ENCODE measurements at places on chromosomes 2 and 18. TPM values are rescaled to one million over a fixed set of nuclear protein-coding genes. Genes with fewer than 3 reads are reported as not detected.
A peak's percentile ranks its signal among the peaks of the same experiment; 100 is the strongest.

DNA sequence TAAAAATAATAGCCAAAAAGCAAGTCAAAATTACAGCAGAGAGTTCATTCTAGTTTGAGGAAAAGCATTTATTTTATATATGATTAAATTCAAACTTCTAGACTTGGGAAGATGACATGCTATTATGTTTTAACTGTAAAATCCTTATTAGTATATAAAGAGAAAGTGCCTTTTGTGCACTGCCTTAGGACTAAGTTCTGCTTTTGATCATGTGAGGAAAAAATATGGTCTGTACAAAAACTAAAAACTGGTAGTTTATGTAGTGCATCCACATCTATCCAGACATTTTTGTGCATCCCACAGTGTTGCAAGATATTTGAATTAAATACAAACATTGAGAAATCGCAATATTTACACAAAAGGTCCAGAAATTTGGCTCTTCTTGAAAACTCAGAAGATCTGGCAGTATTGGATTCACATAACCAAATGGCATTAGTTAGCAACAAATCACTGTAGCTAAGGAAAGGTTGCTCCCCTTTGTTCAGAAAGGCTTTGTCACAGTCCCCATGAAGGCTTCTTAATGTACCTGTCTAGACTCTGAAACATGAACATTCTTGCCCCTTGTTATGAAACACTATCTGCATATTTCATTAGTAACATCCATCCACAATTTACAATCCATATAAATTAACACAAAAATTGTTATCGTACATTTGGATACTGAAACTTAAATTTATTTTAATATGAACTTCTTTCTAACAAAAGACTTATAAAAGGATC, 2.2 kb downstream of the MMADHC start:
- DNase-seq, result no peak
- H3K27me3 ChIP-seq, result no peaks in the 10 kb centered on the region
- no peaks in the 10 kb centered on the region for H3K36me3 ChIP-seq
- H3K4me1 ChIP-seq, result no peaks in the 10 kb centered on the region
- no peak overlapping the region for H3K27ac ChIP-seq
- peak overlapping the region; percentile 87 for H3K4me3 ChIP-seq

GRCh38 chr2:238404406-238405216, 22.1 kb upstream of the ASB1 start:
- H3K4me1 ChIP-seq, result no peaks in the 10 kb centered on the region
- H3K4me3 ChIP-seq, result no peak overlapping the region
- H3K36me3 ChIP-seq, result no peaks in the 10 kb centered on the region
- H3K27ac ChIP-seq, result no peak overlapping the region
- no peak for DNase-seq

GRCh38 chr2:136110526-136110925, 7.4 kb downstream of the CXCR4 start:
- no peak overlapping the region for H3K4me3 ChIP-seq
- no peak overlapping the region for H3K27ac ChIP-seq
- no peaks in the 10 kb centered on the region for H3K36me3 ChIP-seq
- no peaks in the 10 kb centered on the region for H3K27me3 ChIP-seq
- H3K4me1 ChIP-seq, result no peaks in the 10 kb centered on the region

- no peak overlapping the region for H3K27ac ChIP-seq
- no peaks in the 10 kb centered on the region for H3K27me3 ChIP-seq
- no peaks in the 10 kb centered on the region for H3K36me3 ChIP-seq
- DNase-seq, result no peak
- no peak overlapping the region for H3K4me3 ChIP-seq
These were observed 3.7 kb downstream of the SP140L start for GRCh38 chr2:230330725-230331124.

DNA sequence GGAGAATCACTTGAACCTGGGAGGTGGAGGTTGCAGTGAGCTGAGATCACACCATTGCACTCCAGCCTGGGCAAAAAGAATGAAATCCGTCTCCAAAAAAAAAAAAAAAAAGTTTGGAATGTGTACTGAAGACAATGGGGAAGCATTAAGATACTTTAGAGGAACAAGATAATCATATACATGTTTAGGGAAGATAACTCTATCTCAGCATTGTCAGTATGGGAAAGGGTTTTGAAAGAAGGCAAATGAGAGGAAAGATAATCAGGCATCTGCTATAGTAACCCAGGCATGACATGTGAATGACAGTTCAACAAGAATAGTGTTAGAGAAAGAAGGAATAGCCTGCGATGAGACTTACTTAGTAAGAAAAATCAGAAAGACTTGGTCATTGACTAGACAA, 112.0 kb downstream of the ATAD2B start:
- no peaks in the 10 kb centered on the region for H3K4me1 ChIP-seq
- no peak for DNase-seq
- no peak overlapping the region for H3K4me3 ChIP-seq
- no peaks in the 10 kb centered on the region for H3K36me3 ChIP-seq

- no peaks in the 10 kb centered on the region for H3K4me1 ChIP-seq
- no peak overlapping the region for H3K27ac ChIP-seq
- no peak for DNase-seq
- no peak overlapping the region for H3K4me3 ChIP-seq
- H3K27me3 ChIP-seq, result no peaks in the 10 kb centered on the region
- H3K36me3 ChIP-seq, result no peaks in the 10 kb centered on the region
These were observed 296.9 kb downstream of the PID1 start for GRCh38 chr2:228974169-228974568.

GRCh38 chr18:36572135-36572856, 256.5 kb downstream of the TPGS2 start:
- no peak for DNase-seq
- no peak overlapping the region for H3K4me3 ChIP-seq
- H3K4me1 ChIP-seq, result no peaks in the 10 kb centered on the region

DNA sequence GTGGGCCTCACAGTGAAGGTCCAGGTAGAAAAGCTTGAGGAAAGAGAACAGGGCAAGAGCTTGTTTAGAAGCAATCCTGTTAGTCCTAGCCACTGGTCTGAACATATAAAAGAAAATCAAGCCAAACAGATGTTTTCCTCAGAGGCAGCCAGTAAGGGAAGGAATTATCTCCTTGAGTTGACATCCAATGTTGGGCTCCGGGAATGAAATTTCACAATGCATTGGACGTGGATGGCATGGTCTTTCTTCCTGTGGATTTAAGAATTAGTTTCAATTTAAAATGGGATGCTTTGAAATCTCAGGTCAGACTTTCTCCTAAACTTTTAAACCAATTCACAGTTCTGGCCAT, 92.1 kb downstream of the ACKR3 start:
- H3K4me1 ChIP-seq, result no peaks in the 10 kb centered on the region
- no peak overlapping the region for H3K4me3 ChIP-seq
- no peak overlapping the region for H3K27ac ChIP-seq
- no peak for DNase-seq
- no peaks in the 10 kb centered on the region for H3K36me3 ChIP-seq
- H3K27me3 ChIP-seq, result no peaks in the 10 kb centered on the region

- H3K4me1 ChIP-seq, result no peaks in the 10 kb centered on the region
- H3K4me3 ChIP-seq, result no peak overlapping the region
- H3K27ac ChIP-seq, result no peak overlapping the region
- H3K36me3 ChIP-seq, result no peaks in the 10 kb centered on the region
- H3K27me3 ChIP-seq, result no peaks in the 10 kb centered on the region
These were observed 21.4 kb downstream of the SFXN5 start for GRCh38 chr2:73050121-73050545.

DNA sequence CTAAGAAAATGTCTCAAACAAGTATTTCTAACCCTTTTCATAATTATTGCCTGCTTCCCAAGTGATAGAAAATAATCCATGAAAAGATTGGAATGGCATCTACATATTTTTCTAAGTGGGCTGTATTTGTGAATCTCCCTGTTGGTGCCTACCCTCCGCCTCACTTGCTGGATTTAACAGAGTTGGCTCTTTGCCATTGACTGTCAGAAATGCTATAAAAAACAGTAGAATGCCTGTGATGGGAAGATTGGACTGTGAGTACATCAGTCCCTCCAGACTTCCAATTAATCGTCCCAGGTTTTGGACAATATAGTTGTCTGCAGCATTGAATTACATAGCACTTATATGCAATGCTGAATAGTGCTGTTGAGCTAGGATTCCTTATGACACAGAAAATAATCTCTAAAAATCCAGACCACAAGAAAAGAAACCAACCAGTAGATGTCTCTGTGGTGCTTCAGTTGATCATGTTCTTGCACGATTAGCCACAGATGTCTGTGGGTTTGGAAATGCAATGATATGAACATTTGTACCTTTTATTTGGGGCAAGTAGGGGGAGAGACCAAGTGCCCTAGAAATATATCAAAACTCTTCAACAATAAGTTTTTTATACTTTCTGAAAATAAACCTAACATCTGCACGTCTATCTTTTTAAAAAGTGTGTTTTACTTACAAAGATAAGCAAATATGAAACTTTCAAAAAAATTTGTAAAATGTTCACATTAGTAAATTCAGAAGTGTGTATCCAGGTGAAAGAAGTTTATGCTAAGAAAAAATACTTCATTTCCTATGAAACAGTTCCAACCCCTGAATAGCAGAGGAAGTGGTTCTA, 88.5 kb downstream of the DYNAP start:
- no peak overlapping the region for H3K27ac ChIP-seq
- H3K27me3 ChIP-seq, result no peaks in the 10 kb centered on the region
- H3K4me3 ChIP-seq, result no peak overlapping the region
- no peaks in the 10 kb centered on the region for H3K4me1 ChIP-seq

DNA sequence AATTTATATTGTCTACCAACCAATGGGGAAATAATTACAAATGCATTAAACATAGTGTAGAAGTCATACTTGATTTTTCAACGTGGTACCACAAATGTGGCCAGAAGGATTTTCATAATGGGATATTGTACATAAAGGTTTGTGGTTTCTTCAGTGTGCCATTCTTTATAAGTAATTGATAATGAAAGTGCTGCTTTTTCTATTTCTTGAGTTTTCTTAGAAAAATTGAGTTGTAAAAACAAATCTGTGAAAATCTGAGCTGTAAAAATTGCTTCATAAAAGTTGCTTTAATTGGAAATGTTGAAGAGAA, 103.6 kb downstream of the KYNU start:
- no peak for DNase-seq
- H3K27ac ChIP-seq, result no peak overlapping the region
- no peak overlapping the region for H3K4me3 ChIP-seq
- no peaks in the 10 kb centered on the region for H3K27me3 ChIP-seq
- H3K4me1 ChIP-seq, result no peaks in the 10 kb centered on the region
- H3K36me3 ChIP-seq, result no peaks in the 10 kb centered on the region

- no peak for DNase-seq
- H3K36me3 ChIP-seq, result no peaks in the 10 kb centered on the region
- no peaks in the 10 kb centered on the region for H3K4me1 ChIP-seq
- no peak overlapping the region for H3K4me3 ChIP-seq
- no peaks in the 10 kb centered on the region for H3K27me3 ChIP-seq
These were observed 330.2 kb upstream of the NRP2 start for GRCh38 chr2:205352094-205352493.

- peaks cover 3% of the 10 kb centered on the region for H3K4me1 ChIP-seq
- H3K36me3 ChIP-seq, result no peaks in the 10 kb centered on the region
- H3K27ac ChIP-seq, result no peak overlapping the region
- no peak for DNase-seq
- H3K27me3 ChIP-seq, result no peaks in the 10 kb centered on the region
- no peak overlapping the region for H3K4me3 ChIP-seq
These were observed 316.5 kb downstream of the IRS1 start for GRCh38 chr2:226483143-226483542.

DNA sequence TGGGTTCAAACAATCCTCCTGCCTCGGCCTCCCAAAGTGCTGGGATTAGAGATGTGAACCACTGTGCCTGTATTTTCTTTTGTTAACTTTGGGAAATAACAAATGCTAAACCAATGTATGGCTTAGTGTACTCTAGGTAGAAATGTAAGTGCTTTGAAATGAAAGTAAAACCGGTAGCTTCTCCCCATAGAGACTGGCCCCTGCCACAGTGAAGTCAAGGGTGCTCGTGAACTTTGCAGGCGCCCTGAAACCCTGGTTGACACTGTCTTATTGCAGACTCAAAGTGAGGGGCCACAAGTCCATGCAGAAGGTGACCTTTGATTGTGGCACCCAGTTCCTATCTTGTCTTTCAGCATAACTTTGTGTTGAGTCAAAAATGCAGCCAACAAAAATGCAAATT, 24.2 kb upstream of the MTCL1 start:
- H3K27me3 ChIP-seq, result no peaks in the 10 kb centered on the region
- H3K4me1 ChIP-seq, result no peaks in the 10 kb centered on the region

DNA sequence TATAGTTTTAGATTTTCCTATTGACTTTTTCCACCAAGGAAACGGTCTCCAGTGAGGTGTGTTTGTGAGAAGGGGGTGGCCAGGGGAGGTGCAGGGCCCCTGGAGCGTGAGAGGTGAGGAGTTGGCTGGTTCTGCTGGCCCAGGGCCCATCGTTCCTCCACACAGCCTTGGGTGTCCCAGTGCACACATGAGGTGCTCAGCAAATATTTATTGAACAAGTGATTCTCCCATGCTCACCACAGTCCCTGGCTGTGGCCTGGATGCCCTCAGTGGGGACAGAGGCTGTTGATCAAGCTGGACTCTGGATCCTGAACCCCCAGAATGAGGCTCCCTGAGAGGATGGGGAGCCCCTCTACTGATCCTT, 5.0 kb downstream of the HAAO start:
- no peaks in the 10 kb centered on the region for H3K36me3 ChIP-seq
- no peaks in the 10 kb centered on the region for H3K4me1 ChIP-seq
- peak; percentile 5 for DNase-seq
- no peak overlapping the region for H3K27ac ChIP-seq
- no peaks in the 10 kb centered on the region for H3K27me3 ChIP-seq

DNA sequence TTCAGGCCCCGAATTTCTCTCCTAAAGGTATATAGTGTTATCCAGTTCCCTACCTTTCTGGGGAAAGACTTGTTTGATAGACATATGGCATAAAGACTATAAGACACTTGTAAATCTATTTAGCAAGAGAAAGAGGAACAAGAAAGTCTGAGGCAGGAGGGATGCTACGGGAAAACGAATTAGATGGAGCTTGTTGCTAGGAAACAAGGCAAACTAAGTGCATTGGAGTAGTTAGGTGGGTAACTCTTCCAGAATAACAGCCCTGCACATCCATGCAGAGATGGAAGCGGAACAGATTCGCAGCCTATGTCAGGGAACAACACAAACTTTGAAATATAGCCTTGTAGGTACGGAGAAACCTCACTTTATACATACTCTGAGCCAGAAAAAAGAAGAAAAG, 810.3 kb upstream of the CRIM1 start:
- H3K36me3 ChIP-seq, result no peaks in the 10 kb centered on the region
- no peak overlapping the region for H3K4me3 ChIP-seq
- no peaks in the 10 kb centered on the region for H3K27me3 ChIP-seq
- H3K27ac ChIP-seq, result no peak overlapping the region
- DNase-seq, result no peak
- H3K4me1 ChIP-seq, result no peaks in the 10 kb centered on the region

- no peaks in the 10 kb centered on the region for H3K4me1 ChIP-seq
- no peak overlapping the region for H3K27ac ChIP-seq
- H3K36me3 ChIP-seq, result no peaks in the 10 kb centered on the region
- H3K4me3 ChIP-seq, result no peak overlapping the region
These were observed 15.0 kb downstream of the ERCC3 start for GRCh38 chr2:127278959-127279358.

Gene LRP1B
- total RNA-seq, result not detected

Gene AGXT
- total RNA-seq, result not detected

Gene TPGS2
- 78.3 TPM for total RNA-seq

Gene IL1F10
- not detected for total RNA-seq

Gene PTPN4
- total RNA-seq, result 35.6 TPM

Gene MAP3K19
- 3.8 TPM for total RNA-seq

Gene FAM237A
- not detected for total RNA-seq

Data from uterus (tissue), 4 donors.